ENCODE measurements at places on chromosomes 2 and 18.

DNA sequence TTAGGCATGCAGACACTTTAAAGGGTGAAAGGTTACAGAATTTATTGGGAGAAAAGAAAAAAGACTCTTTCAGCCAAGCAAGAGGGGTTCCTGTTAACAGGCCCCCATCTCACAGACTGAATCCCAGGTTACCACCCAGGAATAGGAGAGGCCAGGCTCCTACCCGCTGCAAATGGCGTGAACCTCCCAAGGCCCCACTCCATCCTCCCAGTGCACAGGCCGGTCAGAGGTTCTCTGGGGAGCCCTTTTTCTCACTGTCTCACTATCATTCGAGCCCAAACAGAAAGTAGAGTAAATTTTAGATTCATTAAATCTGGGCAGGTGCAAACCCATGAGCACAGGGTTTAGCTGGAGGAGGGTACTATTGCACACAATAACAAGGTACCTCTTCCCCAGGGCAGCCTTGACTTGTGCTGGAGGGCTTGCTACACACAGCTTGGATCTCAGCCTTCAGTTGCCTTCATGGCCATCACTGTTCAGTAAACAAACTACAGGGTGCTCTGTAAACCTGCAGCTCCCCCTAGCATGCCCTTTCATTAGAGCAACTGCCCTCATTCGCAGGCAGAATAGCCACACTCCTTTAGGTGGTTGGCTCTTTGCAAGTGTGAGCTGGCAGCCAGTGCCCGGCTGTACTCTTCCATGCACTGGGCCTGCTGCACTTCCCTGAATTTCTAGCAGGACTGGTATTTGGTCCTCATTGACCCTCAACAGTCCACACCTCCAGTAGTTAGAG lies 7.3 kb upstream of the PLEK start:
- DNase-seq: no peak

GRCh38 chr2:153476816-153477635 lies 1.5 kb downstream of the RPRM start:
- DNase-seq: no peak

GRCh38 chr18:23893653-23894052 lies 120.9 kb upstream of the TTC39C start:
- DNase-seq: no peak

- no peak for DNase-seq
Measured at GRCh38 chr2:238499731-238500580, 73.2 kb downstream of the ASB1 start.

DNA sequence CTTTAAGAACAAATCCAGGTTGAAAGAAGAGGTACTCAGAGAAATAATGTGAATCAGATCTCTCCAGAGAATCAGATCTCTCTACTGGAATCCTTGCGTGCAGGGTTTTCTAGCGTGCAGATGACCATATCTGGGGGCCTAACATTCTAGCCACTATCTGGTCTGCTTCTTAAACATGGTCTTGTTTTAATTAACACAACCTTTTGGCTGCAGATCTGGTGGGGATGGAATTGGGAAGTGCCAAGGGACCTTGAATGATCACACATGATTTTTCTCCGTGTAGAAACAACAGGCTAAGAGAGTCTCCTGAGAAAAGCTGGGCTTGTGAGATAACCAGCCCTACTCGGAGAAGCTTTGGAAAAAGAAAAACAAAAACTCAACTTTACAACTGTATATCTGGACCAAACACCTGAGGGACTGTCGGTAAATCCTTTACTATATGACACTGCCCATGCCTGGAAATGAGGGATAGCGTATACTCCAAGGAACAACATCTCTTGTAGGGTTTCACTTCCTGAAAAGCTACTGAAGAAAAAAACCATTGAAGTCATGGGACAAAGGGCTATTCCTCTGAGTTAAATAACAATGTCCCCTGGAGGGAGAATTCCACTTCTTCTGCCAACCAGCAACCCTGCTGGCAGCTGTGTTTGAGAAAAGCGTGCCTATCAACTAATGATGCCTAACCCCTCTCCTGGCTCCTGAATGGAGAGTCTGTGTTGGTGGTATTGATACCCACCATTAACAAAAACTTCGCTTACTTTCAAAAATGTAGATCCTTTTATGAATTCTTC lies 171.0 kb upstream of the REV1 start:
- no peak for DNase-seq

- DNase-seq: no peak
Measured at GRCh38 chr2:20423847-20424246, 23.0 kb upstream of the RHOB start.

DNA sequence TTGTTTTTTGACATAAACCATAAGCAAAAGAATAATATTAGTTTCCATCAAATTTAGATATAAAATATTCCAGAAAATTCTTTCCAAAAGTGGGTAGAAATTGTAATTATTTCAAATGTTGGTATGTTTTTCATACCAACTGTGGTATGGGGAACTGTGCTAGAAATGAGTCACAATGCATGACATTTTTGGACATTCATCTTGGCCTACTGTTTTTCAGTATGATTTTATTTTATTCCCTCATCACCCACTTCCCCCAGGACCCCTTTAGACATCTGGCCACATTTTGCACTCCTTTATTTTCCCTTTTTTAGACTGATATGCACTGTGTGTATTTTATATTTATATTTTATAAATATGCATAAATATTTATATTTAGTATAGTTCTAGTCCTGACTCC lies 97.1 kb downstream of the DPP4 start:
- DNase-seq: no peak

DNA sequence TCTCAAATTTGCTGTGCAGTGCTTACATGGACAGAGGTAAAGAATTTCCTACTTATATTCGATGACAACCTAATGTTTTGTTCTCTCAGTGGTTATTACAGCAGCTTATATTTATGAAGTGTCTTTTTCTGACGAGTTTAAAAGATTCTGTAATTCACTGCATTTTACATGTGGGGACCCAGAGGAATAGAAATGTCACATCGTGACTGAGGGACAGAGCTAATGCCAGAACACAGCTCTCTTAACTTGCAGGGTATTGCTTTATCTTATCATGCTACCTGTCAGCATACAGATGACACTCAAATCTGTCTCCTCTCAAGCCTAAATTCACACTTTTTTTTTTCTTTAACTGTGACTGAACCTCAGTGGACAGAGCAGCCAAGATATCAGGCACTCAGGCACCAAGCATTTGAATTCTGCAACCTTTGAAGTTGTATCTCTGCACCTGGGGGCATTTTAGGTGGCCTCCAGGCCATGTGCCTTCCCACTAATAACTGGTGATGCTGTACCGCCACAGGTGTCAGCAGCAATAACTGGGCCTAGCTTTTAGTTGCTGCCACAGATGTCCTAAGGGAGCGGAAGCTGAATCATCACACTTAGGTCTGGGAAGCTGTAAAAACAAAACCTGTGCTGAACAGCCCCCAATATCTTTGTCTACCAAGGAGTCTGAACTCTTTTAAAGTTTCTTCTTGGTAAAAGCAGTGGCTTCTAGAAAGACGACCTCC lies 315.8 kb upstream of the NRP2 start:
- DNase-seq: no peak

DNA sequence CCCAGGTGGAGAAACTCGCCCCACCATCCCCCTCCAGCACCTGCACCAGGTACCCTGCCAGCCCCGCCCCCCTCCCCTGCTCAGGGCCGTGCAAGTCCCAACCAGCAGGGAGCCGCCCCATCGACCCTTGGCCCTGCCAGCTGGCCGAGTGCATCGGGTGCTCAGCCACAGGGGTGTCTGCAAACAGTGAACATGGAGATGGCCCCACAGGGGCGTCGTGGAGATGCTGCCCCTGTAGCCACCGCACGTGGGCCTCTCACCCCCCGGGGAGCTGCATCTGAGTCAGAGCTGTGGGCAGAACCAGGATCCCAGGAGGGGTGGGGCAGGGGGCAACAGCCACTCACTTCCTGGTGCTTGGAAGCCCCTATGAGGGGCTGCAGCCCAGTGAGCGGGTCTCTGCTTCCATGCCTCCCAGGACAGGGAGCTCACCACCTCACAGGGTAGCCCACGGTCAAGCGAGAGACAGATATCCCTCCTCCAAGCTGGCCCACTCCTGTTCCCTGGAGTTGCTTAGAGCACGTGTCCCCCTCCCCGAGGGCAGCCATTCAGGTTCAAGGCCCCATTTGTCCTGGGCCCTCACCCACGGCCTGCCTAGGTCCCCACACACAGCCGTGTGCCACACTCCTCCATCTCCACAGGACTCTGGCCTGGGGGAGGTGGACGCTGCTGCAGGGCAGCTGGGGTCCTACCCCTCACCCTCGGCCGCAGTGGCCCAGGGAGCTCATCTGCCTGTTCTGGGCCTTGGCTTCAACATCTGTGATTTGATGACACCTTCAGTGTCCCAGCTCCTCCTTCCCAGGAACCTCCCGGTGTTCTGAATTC lies 1.1 kb upstream of the MAB21L4 start:
- no peak for DNase-seq

GRCh38 chr18:68742206-68742605 lies 27.3 kb upstream of the TMX3 start:
- no peak for DNase-seq

DNA sequence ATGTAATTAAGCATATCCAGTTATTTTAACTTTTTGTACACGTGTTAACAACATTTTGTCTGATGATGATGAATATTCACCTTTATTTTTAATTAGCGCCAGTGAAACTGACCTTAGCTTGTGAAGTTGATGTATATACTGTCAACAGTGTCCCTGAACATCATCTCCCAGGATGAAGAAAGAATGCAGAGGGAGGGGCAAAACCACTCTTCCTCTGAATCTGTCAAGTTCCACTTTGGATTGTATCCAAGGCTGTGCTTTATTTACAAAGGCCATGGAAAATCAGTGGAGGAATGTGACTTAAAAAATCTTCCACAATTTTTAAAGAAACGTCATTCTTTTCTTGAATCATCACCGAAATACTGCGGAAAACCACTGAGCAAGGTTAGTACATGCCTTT lies 4.5 kb upstream of the RMDN2 start:
- DNase-seq: no peak

GRCh38 chr2:234793212-234793785 lies 158.5 kb upstream of the SH3BP4 start:
- no peak for DNase-seq

- no peak for DNase-seq
Measured at GRCh38 chr2:8002765-8003393, 679.0 kb upstream of the ID2 start.

GRCh38 chr2:234048049-234048448 lies 2.5 kb upstream of the SPP2 start:
- no peak for DNase-seq

DNA sequence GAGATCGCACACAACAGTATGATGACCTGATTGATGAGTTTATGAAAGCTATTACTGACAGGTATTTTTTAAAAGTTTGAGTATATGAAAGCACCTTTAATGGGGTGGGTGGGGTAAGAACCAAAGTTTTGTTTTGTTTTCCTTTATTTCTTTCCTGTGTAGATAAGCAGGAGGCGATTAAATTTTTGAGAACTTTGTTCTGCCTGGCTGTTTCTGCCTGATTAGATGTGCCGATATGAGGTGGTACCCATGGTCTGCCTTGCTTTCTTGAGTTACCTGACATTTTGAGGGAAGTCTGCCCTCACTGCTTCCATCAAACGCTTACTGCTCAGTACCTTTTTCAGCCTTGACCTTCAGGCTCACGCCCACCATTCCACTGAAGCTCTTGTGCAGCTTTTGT lies 39.2 kb downstream of the ME2 start:
- no peak for DNase-seq

DNA sequence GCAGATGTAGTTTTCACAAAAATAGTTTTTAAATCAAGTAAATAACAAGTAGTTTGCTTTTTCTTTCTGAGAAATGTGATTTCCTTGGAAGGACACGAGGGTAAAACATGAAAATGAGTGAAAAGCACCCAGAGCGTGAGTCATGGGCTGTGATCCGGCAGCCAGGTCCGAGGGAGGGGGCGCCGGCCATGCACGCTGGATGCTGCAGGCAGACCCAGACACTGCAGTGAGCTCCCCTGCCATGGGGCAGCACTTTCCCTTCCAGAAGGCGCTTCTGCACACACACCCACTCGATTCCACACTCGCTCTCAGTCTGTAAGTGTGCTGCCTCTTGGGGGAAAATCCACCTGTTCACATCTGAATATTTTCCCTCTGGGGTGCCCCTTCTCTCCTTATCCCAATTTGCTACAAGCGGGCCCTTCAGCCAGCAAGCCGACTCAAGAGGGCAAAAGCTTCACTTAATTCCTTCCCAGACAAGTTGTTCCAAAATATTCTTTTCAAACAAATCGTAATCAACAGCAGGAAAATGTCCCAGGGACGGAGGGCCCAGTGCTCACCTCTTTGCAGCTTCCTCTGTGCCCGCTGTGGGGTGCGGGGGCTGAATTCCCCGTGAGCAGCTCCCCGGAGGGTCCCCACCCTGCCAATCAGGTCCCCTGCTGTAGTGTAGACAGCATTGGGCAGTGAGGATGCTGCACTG lies 87.0 kb upstream of the ID2 start:
- DNase-seq: no peak

DNA sequence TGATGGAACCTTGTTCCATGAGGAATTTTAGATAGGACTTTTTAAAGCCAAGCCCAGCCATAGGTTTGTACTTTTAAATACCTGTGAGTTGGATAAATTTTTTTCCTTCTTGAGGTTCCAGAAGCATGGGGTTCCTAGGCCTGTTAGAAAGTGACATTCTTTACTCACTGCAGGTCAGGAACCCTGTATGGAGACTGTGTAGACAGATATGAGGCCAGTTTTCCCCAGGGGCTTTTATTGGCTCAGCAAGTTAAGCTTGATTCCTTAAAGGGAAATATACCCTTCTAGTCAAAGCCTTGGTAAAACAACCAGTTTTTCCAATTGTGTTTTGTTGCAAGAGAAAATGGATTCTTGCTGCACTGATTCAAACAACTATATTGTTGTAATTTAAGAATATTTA lies 38.4 kb upstream of the GMCL1 start:
- no peak for DNase-seq

- DNase-seq: no peak
Measured at GRCh38 chr2:197919487-197919886, 115.1 kb downstream of the PLCL1 start.

DNA sequence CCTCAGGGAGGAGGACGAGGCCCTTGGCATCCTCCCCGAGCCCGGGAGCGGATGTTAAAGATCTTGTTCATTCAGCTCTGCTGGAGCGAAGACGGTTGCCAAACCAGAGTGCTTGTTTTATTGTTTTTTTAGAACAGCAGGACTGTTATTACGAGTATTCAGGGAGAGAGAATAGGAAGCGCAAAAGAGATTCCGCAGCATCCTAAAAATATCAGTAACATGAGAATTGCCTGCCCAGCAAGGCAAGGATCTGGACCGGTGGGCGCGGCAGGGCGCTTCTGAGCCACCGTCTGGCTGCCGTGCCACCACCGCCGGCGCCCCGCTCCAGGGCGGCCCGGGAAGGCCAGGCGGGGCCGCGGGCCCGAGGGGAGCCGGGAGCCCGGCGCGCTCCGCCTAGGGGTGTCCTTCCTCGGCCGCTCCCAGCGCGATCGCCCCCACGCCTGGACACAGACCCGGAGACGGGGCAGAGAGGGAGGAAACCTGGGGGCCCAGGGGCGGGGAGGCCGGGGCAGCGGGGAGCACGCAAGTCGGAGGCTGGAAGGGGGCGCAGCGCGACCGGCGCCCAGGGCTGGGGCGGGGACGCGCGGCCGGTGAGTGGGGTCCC lies 843 bp downstream of the CYS1 start:
- no peak for DNase-seq

DNA sequence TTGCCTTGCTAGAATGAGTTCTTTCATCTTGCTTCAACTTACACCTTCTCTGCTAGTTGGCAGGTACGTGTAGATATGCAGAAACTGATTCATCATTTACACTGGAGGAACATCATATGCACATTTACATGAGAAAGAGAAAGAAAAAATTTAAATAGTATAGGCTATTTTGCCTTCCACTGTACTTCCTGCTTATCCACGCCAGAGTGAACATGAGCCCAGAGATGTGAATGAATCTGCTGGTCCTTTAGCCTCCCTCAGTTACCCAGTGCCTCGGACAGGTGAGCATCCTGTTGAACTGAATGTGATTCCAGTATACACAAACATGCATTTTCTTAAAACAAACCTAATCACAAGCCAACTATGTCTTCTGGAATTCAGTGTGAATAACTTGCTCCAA lies 83.6 kb downstream of the SESTD1 start:
- DNase-seq: no peak

All from activated naive CD4-positive, alpha-beta T cell (primary cell).